ENCODE measurements at places on chromosomes 5 and 9. TPM values are rescaled to one million over a fixed set of nuclear protein-coding genes. Genes with fewer than 3 reads are reported as not detected.

- no peaks in the 10 kb centered on the region for H3K27me3 ChIP-seq
- H3K36me3 ChIP-seq: no peaks in the 10 kb centered on the region
- DNase-seq: no peak
- H3K27ac ChIP-seq: no peak overlapping the region
Measured at GRCh38 chr9:98373609-98374008, 118.2 kb upstream of the TBC1D2 start.

Gene SAPCD2
- 0.81 TPM for total RNA-seq

- H3K27ac ChIP-seq: no peak overlapping the region
- no peaks in the 10 kb centered on the region for H3K27me3 ChIP-seq
- H3K4me1 ChIP-seq: no peaks in the 10 kb centered on the region
- no peak overlapping the region for H3K4me3 ChIP-seq
- H3K36me3 ChIP-seq: no peaks in the 10 kb centered on the region
- no peak for DNase-seq
Measured at GRCh38 chr5:161274951-161275350, 271.6 kb downstream of the GABRB2 start.

- H3K27me3 ChIP-seq: no peaks in the 10 kb centered on the region
- H3K4me3 ChIP-seq: no peak overlapping the region
- no peaks in the 10 kb centered on the region for H3K4me1 ChIP-seq
- no peaks in the 10 kb centered on the region for H3K36me3 ChIP-seq
- no peak for DNase-seq
Measured at GRCh38 chr5:94544875-94545547, 73.4 kb downstream of the KIAA0825 start.

GRCh38 chr5:1374679-1375055, 29.8 kb upstream of the CLPTM1L start:
- H3K27me3 ChIP-seq: no peaks in the 10 kb centered on the region
- H3K27ac ChIP-seq: no peak overlapping the region
- H3K36me3 ChIP-seq: no peaks in the 10 kb centered on the region

DNA sequence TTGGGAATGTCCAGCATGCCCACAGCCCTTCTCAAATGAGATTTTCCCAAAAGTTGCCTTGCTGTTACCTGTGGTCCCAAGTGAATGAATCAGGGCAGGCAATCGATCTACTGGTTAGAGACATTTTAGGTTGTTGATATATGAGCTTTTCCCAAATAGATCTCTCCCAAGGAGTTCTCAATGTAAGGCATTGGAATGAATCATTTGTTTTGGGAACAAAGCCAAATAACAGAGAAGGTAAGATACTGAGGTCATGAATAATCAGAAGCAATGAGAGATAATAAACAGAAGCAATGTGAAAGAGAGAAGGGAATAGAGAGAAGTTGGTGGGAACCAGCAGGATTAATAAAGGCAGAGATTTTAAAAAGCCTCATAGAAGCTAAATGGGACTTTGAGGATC, 93.6 kb upstream of the FER start:
- H3K27me3 ChIP-seq: no peaks in the 10 kb centered on the region
- H3K4me3 ChIP-seq: no peak overlapping the region
- H3K36me3 ChIP-seq: no peaks in the 10 kb centered on the region
- H3K4me1 ChIP-seq: no peaks in the 10 kb centered on the region
- H3K27ac ChIP-seq: no peak overlapping the region

Gene AJM1
- total RNA-seq: 4.3 TPM

Gene F2RL2
- total RNA-seq: 3.1 TPM

DNA sequence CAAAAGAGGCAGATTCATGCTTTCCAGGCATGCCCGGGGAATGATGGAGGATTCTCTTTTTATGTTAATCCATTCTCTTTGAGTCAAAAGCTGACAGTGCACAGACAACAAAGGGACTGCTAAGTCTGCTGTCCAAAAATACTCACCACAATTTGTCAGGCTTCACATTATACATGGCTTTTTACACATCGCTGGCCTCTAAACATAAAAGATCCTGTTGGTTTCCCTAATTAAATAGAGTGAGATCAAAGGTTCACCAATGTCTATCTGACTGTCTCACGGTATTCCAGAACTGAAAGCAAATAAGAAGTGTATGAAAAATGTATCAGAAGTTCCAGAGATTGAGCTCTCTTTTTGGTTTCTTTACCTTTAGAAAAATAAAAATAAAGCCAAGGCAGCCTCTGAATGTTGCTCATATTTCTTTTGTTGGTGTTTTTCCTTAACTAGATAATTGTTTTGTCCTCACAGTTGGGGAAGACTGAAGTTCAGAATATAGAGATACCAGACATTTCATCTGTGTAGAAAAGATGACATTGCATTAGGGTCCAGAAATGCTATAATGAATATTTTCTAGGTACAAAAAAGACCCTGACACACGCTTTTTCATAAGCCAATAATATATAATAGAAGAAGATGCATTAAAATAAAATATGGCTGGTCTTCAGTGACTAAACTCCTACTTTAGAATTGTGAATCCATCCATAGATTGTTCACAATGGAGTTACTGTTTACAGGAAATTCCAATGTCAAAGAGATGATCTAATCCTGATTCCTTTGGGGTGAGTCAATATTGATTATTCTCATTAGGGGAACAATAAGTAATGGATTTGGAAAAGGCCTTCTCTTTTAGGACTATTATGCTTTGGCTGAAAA, 688.2 kb upstream of the CDH6 start:
- no peaks in the 10 kb centered on the region for H3K36me3 ChIP-seq
- no peaks in the 10 kb centered on the region for H3K27me3 ChIP-seq
- DNase-seq: no peak

DNA sequence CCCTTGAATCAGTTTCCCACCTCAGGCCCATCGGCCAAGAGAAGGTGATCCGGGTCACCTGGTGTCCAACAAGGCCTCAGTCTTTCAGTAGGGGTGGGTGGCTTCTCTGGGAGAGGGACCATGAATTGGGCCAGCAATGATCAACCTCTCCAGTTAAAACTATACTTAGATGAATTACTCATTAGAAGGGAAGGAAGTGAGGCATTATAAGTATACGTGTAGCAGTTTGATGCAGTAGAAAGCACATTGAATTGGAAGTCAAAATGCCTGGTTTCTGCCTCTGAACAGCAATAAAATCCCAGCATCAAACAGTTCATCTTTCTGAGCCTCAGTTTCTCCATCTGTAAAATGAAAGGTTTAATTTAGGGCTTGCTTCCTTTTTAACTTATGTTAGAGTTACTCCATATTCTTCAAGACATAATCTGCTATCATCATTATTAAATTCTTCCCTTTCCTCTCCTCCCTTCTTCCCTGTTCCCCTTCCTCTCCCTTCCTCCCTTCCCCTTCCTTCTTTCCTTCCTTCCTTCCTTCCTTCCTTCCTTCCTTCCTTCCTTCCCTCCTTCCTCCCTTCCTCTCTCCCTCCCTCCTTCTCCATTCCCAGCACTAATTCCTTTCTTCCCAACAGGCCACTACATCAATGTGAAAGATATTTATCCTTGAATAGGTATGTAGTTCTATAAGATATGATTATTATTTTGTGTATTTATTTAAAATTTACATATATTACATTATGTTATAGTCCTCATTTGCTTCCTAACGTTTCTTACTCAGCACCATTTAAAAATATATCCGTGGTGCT, 18.6 kb upstream of the TMEM174 start:
- H3K4me1 ChIP-seq: no peaks in the 10 kb centered on the region
- no peaks in the 10 kb centered on the region for H3K27me3 ChIP-seq
- H3K4me3 ChIP-seq: no peak overlapping the region
- H3K27ac ChIP-seq: no peak overlapping the region
- no peak for DNase-seq

GRCh38 chr9:131274674-131275331, 1.5 kb downstream of the FAM78A start:
- no peak for DNase-seq
- peak overlapping the region; percentile 65 for H3K27ac ChIP-seq
- peaks cover 21% of the 10 kb centered on the region for H3K4me1 ChIP-seq

GRCh38 chr5:57696825-57697570, 214.4 kb upstream of the ACTBL2 start:
- H3K27me3 ChIP-seq: no peaks in the 10 kb centered on the region
- no peak overlapping the region for H3K4me3 ChIP-seq
- H3K4me1 ChIP-seq: no peaks in the 10 kb centered on the region
- no peak for DNase-seq
- no peaks in the 10 kb centered on the region for H3K36me3 ChIP-seq

DNA sequence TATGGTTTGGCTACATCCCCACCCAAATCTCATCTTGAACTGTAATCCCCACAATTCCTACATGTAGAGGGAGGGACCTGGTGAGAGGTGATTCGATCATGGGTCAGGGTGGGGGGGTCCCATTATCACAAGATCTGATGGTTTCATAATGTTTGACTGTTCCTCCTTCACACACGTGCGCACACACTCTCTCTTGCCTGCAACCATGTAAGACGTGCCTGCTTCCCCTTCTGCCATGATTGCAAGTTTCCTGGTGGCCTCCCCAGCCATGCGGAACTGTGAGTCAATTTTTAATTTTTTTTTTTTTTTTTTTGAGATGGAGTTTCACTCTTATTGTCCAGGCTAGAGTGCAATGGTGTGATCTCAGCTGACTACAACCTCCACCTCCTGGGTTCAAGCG, 27.0 kb downstream of the FAM169A start:
- H3K4me3 ChIP-seq: no peak overlapping the region
- no peaks in the 10 kb centered on the region for H3K4me1 ChIP-seq
- H3K27me3 ChIP-seq: no peaks in the 10 kb centered on the region
- no peak overlapping the region for H3K27ac ChIP-seq

Gene TMEM252
- not detected for total RNA-seq

DNA sequence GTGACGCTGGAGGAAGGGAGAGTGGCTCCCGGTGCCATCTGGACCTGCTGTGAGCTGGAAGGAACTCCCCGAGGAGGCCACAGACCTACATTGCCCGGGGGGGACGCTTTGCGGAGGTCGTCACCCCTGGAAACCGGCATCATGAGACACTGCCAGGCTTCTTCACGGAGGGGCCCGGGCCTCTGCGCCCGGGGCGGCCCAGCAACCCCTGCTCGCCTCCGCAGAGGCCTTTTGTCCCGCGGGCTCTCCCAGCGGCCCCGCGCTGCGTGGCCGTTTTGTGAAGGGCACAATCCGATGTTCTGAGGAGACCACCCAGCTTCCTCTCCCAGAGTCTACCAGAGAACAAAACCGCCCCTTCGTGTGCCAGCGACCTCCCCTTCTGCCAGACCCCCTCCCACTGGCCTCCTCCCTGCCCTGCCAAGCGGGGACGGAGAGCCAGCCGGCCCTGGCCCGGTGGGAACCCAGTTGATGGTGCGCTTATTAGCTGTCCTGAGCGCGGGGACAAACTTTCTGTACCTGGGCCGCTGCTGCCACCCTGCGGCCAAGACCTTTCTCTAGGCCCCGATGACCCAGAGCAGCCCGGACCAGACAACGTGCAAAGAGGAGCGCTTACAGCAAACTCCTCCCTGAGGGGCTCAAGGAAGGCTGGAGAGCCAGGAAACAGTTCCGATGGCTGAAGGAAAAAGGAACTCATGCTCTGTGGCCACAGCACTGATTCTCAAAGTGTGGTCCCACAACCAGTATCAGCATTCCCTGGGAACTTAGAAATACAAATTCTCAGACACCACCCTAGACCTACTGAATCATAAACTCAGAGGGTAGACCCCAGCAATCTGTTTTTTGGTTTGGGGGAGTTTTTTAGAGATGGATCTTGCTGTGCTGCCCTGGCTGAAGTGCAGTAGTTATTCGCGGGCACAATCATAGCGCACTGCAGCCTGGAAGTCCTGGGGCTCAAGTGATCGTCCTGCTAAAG, 86.7 kb downstream of the SLC1A3 start:
- peak; percentile 80 for DNase-seq
- no peaks in the 10 kb centered on the region for H3K36me3 ChIP-seq
- no peaks in the 10 kb centered on the region for H3K27me3 ChIP-seq
- H3K4me3 ChIP-seq: no peak overlapping the region

- peak; percentile 65 for DNase-seq
- H3K27me3 ChIP-seq: no peaks in the 10 kb centered on the region
- H3K36me3 ChIP-seq: peaks cover 7% of the 10 kb centered on the region
- peaks cover 27% of the 10 kb centered on the region for H3K4me1 ChIP-seq
- no peak overlapping the region for H3K27ac ChIP-seq
- no peak overlapping the region for H3K4me3 ChIP-seq
Measured at GRCh38 chr5:151811593-151812321, 40.0 kb downstream of the G3BP1 start.
